ENCODE measurements at places on chromosomes 7 and 10.

GRCh38 chr10:48300556-48300955, 5.9 kb upstream of the MAPK8 start:
- DNase-seq = no peak

DNA sequence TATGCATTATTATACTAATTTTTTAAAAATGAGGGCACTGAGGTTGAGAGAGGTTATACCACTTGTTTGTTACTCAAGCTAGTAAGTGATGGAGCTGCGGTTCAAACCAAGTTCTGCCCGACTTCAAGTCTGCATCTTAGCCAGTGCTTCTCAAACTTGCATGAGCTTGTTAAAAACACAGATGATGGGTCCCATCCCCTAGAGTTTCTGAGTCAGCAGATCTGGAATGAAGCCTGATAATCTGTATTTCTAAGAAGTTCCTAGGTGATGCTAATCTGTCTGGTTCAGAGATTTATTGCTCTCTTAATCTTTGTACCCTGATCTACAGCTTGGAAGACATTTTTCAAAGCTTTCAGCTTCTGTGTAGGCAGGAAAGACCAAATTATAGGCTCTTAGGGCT, 67.7 kb upstream of the CC2D2B start:
- DNase-seq = no peak

- DNase-seq = no peak
These were observed 46.0 kb downstream of the INSIG1 start for GRCh38 chr7:155343661-155344121.

GRCh38 chr7:132578826-132579225, 2.6 kb upstream of the PLXNA4 start:
- no peak for DNase-seq

DNA sequence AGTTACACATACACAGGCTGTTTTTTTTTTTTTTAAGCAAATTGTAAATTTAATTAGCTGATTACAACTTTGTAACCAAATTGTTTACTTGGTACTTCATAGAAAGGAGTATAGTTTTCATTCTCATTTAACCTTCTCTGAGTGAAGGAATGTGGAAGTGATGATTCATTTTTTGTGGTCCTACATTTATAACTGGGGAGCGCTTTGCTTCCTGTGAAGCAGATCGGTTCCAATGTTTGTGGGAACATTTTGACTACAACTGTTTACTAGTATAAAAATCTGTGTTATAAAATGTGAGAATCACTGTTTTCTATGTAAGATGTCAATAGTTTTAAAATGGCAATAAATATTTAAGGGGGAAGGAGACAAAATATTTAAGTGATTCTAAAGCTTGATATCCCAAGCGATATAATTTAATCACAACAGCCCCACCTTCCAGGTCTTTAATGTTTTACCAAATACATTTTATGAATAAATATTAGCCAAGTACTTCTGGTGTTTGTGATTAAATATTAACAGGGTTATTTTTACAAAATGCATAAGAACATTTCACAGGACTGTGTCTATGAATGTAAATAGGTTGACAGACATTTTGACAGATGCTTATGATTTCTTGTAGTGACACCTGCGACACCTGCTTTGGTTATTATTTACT, 57.1 kb downstream of the NXPH1 start:
- no peak for DNase-seq

GRCh38 chr10:131169146-131169545, 142.4 kb downstream of the TCERG1L start:
- DNase-seq = no peak

DNA sequence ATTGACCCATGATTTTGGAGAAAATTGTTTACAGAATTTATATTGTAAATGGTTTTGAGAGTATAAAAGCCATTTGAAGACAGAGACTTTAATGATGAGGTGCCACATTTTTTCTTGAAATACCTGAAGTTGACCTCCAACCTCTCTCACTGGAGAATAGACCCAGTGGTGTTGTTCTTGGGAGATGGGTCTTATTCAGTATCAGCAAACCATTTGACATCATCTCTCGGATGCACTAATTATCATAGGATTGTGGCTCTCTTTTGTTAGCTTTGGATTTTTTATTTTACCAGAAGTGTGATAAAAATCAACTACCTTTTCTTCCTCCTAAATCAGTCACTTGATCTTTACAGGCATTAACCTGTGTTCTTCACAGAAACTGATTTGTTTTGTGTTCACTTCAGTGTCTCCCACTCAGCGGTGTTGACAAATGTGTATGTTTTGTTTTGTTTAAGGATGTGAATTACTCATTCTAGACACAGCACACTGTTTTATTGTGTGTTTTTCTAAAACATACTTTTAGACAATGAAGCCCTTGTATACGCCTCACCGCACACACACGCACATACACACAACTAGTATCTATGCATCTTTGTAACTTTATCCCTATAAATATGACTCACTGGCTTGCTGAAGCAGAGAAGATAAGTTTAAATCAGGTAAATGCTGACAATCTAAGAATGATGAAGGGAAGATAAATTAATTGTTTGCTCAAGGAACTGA, 455.6 kb downstream of the INHBA start:
- no peak for DNase-seq

GRCh38 chr10:35565602-35566081, 39.5 kb upstream of the GJD4 start:
- DNase-seq = no peak

DNA sequence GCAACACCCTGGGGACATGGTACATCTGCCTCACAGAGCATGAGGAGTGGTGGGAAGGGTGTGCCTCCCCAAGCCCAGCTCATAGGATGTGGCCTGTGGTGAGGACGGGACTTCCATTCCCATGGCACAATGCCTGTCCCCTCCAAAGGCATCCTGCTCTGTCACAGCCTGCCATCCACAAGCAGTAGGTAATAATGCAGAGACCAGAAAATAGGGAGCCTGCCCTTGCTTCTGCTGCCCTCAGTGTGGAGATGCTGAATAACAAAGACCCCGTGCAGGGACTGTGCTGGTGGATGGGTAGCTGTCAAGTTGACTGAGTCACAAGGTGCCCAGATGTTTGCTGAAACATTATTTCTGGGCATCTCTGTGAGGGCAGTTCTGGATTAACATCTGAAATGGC, 199.9 kb upstream of the GRB10 start:
- no peak for DNase-seq

GRCh38 chr7:4792537-4793126, 17.2 kb downstream of the AP5Z1 start:
- DNase-seq = peak; percentile 56

DNA sequence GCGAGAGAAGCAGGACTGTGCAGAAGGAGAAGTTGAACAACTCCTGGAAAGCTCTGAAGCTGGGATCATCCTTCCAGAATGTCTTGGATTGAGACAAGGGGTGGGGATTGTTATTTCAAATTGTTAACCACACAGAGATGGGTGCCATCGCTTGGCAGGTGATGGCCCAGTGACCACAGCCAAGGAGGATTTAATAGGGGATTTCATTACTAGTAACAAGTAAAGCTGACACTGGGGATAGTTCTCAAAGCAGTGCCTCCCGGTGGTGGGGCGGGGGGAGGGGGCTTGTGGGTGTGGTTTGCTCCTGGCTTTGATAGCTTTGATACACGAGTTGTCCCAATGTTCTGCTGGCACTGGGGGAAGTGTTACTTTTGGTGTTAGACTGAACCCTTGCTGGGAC, 59.2 kb downstream of the ZNF503 start:
- no peak for DNase-seq

GRCh38 chr10:23325132-23325531, 19.5 kb downstream of the C10orf67 start:
- DNase-seq = no peak

DNA sequence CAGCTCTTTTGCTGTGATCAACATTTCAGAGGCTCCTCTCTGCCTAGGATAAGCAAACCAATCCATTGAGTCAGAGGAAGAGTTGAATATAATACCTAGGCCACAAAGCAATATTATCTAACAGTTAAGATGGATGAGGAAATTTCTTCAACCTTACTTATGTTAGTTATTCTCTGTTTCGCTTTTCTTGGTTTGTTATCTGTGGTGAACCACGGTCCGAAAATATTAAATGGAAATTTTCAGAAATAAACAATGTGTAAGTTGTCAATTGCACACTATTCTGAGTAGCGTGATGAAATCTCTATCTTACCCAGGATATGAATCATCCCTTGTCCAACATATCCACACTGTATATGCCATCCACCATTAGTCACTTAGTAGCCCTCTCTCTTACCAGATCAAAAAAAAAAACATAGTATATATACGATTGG, 1.5 kb upstream of the HTR7 start:
- no peak for DNase-seq

DNA sequence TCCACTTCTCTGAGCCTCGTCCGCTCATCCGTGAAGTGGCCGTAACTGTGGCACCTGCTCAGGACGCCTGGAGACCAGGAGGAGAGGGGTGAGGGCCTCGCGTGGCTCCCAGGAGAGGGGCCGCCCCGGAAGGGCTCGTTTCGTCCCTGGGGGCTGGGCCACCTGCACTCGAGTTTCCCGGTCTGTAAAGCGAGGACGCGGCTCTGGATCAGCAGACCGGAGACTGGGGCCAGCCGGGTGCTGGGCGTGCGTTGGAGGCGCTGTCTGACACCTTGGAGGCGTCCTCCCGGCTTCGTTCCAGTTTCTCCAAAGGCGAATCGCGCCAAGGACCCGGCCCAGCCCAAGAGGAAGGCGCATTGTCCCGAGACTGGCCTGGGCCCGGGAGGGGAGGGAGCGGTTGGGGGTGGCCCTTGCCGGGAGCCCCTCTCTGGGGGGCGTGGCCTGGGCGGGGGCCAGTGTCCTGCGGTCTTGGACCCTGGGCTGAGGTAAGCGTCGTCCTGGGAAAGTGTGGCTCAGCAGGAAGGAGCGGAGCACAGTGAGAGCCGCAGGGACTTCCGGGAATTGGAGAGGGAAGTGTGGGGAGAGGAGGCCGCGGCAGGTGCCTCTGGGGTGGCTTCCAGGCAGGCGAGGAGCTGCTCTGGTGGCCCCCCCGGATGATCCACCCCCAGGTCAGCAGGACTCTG, 89.6 kb downstream of the FOXL3 start:
- DNase-seq = no peak

GRCh38 chr10:103885617-103886016, 30.2 kb upstream of the SH3PXD2A start:
- DNase-seq = no peak

DNA sequence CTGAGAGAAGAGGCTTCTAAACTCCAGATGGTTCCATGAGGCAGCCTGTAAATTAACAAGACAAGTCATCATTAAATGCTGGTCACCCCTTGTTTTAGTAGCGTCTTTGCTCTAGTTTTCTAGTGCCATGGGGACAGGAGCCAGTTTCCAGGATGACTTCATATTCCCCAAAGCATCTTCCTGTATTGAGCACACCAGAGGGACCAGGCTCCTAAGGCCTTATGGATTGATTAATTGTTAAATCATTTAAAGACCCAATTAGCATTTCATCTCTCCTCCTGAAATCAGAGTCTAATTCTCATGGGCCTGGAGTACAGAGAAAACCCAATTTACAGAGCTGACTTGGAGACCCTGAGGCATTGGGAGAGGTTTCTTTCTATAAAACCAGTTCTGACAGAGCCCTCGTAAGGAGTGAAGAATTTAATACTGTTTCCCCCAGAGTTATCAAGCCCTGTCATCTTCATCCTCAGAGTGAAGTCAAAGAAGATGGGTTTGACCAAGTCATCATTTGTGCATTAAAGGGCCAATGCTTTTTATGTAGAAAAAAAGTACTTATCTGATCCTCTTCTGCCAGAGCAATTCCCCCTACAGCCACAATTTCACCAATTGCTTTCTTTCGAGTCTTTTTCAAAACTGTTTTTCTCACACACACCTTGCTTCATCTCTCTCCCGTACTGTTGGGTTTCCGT, 678.7 kb downstream of the SDK1 start:
- no peak for DNase-seq

GRCh38 chr10:74234569-74234968, 83.5 kb downstream of the ADK start:
- DNase-seq = no peak

GRCh38 chr10:67222934-67223333, 297.1 kb downstream of the LRRTM3 start:
- DNase-seq = no peak

DNA sequence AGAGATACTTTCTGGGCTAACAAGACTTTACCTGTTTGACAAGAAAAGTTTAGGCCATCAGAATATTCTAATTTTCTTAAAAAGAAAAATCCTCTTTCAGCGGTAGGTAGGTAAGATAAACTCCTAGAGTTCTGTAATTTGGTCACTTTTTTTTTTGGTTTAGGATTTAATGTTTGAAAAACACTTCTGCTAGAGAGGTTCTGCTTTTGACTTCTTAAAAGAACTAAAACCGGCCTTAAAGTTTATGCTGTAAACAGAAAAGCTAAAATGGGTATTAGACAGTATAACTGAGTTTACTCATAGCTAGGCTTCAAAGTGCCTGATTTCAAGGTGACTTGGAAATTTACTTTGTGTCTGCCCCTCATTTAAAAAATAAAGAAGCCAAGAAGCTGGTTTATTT, 21.7 kb upstream of the KMT2E start:
- DNase-seq = no peak

DNA sequence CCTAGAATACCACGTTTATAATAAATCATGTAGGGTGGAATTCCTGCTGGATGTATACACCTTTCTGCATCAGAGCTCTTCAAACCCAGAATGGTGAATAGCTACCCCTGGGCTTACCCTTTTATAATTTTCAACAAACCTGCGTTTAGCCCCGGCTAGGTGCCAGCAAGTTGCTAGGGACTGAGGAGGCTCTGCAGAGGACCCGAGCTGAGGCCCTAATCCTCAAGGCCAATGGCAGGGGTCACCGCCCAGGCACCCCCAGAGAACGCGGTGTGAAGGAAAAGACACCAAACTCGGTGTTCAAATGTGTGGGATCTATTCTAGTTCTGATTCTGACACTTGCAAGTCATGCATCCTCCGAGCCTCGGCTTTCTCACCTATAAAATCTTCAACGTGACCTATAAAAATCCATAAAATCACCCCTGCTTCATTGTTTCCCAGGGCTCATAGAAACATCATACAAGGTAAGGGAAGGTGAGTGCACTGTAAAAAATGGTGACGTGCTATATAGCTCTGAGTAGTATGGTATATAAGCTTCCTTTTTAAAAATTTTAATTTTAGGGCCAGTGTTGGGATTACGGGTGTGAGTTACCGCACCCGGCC, 2.5 kb upstream of the ANXA11 start:
- DNase-seq = no peak

DNA sequence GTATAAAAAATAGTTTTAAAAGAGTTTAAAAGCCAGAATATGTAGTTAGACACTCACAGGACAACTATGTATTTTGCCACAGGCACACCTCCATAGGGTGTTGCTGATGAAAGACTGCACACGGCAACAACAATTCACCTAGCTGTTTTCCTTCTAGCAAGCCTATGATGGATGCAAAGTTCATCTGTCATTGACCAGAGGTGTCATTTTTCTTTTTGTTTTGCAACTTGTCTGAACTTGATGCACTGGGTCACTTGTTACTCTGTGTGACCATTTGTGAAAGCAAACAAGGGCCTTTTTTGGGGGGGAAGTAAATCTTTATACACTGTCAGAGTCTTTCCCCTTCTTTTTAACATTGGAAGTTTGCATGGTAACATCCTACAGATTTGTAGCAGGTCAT, 258.0 kb upstream of the SEMA3A start:
- DNase-seq = no peak

GRCh38 chr7:20064974-20065862, 152.0 kb downstream of the MACC1 start:
- peak; percentile 2 for DNase-seq
